ENCODE measurements at places on chromosomes 12 and 14. TPM values are rescaled to one million over a fixed set of nuclear protein-coding genes. Genes with fewer than 3 reads are reported as not detected.

- H3K27me3 ChIP-seq, result no peaks in the 10 kb centered on the region
- H3K36me3 ChIP-seq, result no peaks in the 10 kb centered on the region
- H3K4me3 ChIP-seq, result no peak overlapping the region
- H3K27ac ChIP-seq, result no peak overlapping the region
- H3K4me1 ChIP-seq, result no peaks in the 10 kb centered on the region
Measured at GRCh38 chr14:82398256-82398655, 864.6 kb upstream of the SEL1L start.

GRCh38 chr12:124481772-124482566, 85.4 kb downstream of the NCOR2 start:
- peaks cover 89% of the 10 kb centered on the region for H3K36me3 ChIP-seq
- H3K4me1 ChIP-seq, result peaks cover 52% of the 10 kb centered on the region
- no peaks in the 10 kb centered on the region for H3K27me3 ChIP-seq
- no peak overlapping the region for H3K4me3 ChIP-seq

DNA sequence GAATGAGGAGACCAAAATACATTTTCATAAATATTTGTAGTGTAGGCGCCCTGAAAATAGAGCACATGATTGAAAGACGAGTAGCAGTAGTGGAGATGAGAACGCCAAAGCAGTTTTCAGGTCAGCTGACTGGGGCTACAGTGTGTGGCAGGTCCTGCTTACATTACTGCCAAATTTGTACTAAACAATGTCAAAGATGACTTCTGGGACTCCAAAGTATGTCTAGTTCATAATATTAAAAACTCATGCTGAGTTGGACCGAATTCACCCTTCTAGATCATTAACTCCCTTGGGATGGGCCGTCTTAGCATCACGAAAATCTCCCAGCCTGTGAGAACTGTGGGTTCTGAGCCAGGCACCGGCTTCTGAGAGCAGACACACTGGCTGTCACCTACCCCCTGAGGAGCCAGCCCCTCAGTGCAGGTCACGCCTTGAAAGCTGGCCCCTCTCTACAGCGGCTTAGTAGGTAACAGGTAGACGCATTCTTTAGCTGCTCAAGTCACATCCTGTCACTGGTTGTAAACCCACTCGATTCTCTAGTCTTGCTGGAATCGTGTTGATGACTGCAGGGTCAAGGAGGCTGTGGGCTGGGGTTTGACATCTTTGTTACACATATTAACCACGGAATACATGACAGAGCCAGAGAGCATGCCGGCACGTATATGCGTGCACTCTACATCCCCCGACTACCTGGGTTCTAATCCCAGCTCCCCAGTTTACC, 210.4 kb downstream of the ETV6 start:
- no peaks in the 10 kb centered on the region for H3K27me3 ChIP-seq
- H3K36me3 ChIP-seq, result peaks cover 7% of the 10 kb centered on the region
- peaks cover 35% of the 10 kb centered on the region for H3K4me1 ChIP-seq
- H3K4me3 ChIP-seq, result no peak overlapping the region

DNA sequence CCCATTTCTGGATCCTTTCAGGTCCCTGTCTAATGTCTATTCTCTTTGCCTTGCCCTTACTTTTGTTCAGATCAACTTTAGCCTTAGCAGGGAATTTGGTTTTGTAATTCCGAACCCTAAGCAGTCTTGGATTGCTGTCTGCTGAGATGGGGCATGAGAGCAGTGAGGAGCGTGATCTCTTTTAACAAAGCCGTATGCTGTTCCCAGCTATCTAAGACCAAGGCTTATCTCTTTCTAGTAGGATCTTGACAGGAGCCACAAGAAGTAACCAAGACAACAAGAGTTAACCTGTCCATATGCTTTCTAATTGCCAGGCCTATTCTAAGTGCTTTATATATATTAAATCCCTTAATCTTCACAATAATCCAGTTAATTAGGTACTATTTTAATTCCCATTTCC, 4.5 kb upstream of the DHRS7 start:
- no peak for DNase-seq
- H3K27ac ChIP-seq, result no peak overlapping the region
- H3K4me1 ChIP-seq, result peaks cover 3% of the 10 kb centered on the region
- peaks cover 2% of the 10 kb centered on the region for H3K27me3 ChIP-seq
- H3K36me3 ChIP-seq, result no peaks in the 10 kb centered on the region
- H3K4me3 ChIP-seq, result no peak overlapping the region

- H3K27ac ChIP-seq, result no peak overlapping the region
- H3K27me3 ChIP-seq, result no peaks in the 10 kb centered on the region
- H3K36me3 ChIP-seq, result peaks cover 5% of the 10 kb centered on the region
Measured at GRCh38 chr12:25200703-25201102, 5.7 kb downstream of the ETFRF1 start.

GRCh38 chr12:118981285-118982211, at the start of gene SRRM4:
Gene SRRM4, plus strand, starts transcription at chr12:118981541. Its CDS starts 342 bp downstream, at chr12:118981883.
- H3K4me1 ChIP-seq, result peaks cover 20% of the 10 kb centered on the region
- no peaks in the 10 kb centered on the region for H3K36me3 ChIP-seq
- peaks cover 34% of the 10 kb centered on the region for H3K27me3 ChIP-seq
- peak; percentile 41 for DNase-seq
- H3K27ac ChIP-seq, result no peak within 1 kb of the TSS
- H3K4me3 ChIP-seq, result peak within 1 kb of the TSS; percentile 13

- H3K27ac ChIP-seq, result no peak overlapping the region
- no peaks in the 10 kb centered on the region for H3K27me3 ChIP-seq
- H3K4me3 ChIP-seq, result no peak overlapping the region
- DNase-seq, result peak; percentile 32
Measured at GRCh38 chr12:104784592-104784991, 173.5 kb downstream of the SLC41A2 start.

GRCh38 chr12:46549527-46550265, 177.1 kb upstream of the SLC38A2 start:
- DNase-seq, result no peak
- no peaks in the 10 kb centered on the region for H3K27me3 ChIP-seq
- peaks cover 11% of the 10 kb centered on the region for H3K4me1 ChIP-seq
- H3K27ac ChIP-seq, result peak overlapping the region; percentile 67

DNA sequence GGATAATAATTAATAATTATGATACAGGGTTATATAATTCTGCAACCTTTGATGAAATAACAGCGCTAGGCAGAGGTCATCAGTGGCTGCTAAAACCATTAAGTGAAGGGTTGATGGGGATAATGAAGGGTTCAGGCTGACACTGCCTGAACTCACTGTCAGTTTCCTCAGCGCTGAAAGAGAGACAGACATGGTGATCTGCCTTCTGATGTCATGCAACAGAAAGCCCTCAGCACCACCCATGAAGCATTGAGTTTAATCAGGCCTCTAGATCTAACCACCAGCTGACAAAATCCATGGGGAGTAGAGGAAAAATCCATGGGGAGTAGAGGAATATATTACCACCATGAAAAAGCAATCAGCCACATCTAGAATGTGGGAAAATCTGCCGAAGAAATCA, 107.6 kb downstream of the PTPRB start:
- no peaks in the 10 kb centered on the region for H3K4me1 ChIP-seq
- no peaks in the 10 kb centered on the region for H3K27me3 ChIP-seq
- H3K4me3 ChIP-seq, result no peak overlapping the region
- DNase-seq, result no peak
- H3K36me3 ChIP-seq, result peaks cover 5% of the 10 kb centered on the region
- H3K27ac ChIP-seq, result no peak overlapping the region

DNA sequence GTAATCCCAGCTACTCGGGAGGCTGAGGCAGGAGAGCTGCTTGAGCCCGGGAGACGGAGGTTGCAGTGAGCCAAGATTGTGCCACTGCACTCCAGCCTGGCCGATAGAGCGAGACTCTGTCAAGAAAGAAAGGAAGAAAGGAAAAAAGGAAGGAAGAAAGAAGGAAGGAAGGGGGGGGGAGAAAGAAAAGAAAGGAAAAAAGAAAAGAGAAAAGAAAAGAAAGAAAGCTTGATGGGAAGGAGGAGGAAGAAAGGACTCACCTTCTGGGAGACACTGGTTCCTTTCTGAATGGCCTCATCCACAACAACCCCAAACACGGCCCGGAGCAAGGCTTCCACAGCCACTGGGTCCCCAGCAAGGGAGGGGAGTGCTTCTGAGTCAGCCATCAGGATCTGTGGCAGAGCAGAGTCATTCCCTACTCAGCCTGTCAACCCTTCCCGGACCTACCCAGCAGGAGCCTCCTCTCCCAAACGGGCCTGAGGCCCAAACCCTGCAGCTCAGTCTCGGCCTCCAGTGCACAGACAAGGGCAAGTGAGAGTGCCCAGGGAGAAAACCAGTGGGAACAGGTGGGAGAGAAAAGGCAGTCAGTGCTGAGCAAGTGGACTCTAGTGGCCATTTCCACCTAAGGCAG, 7.3 kb upstream of the ZNF740 start:
- H3K4me1 ChIP-seq, result peaks cover 10% of the 10 kb centered on the region
- H3K4me3 ChIP-seq, result no peak overlapping the region
- DNase-seq, result no peak
- H3K36me3 ChIP-seq, result peaks cover 22% of the 10 kb centered on the region
- no peaks in the 10 kb centered on the region for H3K27me3 ChIP-seq
- no peak overlapping the region for H3K27ac ChIP-seq

GRCh38 chr12:30044206-30044605, 260.5 kb upstream of the TMTC1 start:
- no peaks in the 10 kb centered on the region for H3K36me3 ChIP-seq
- no peak for DNase-seq
- no peak overlapping the region for H3K4me3 ChIP-seq
- H3K27me3 ChIP-seq, result no peaks in the 10 kb centered on the region

GRCh38 chr12:54463484-54463883, 9.9 kb downstream of the GTSF1 start:
- H3K27ac ChIP-seq, result no peak overlapping the region
- no peaks in the 10 kb centered on the region for H3K36me3 ChIP-seq
- H3K27me3 ChIP-seq, result no peaks in the 10 kb centered on the region
- no peak for DNase-seq

- peaks cover 37% of the 10 kb centered on the region for H3K4me1 ChIP-seq
- H3K4me3 ChIP-seq, result no peak overlapping the region
- H3K36me3 ChIP-seq, result no peaks in the 10 kb centered on the region
- no peak for DNase-seq
- H3K27ac ChIP-seq, result peak overlapping the region; percentile 68
Measured at GRCh38 chr12:53592426-53592825, 33.8 kb downstream of the ATF7 start.

DNA sequence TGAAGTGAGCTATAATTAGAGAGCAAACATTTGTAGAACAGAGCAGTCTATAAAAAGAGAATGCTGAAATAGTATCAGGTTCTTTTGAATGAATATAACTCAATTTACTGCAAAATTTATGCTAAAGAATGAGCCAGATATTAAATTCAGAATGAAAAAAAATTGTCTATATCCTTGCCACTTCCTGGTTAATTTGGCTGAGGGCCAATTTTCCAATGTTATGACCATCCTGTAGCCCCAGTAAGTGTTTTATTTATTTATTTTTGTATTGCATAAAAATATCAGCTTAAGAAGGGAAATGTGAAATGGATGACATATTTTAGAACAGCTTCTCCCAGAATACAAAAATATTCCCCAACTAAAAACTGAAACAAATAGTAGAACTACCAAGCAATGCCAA, 263.4 kb downstream of the SOX5 start:
- H3K27ac ChIP-seq, result no peak overlapping the region
- H3K4me3 ChIP-seq, result no peak overlapping the region
- no peak for DNase-seq
- H3K4me1 ChIP-seq, result no peaks in the 10 kb centered on the region
- H3K27me3 ChIP-seq, result no peaks in the 10 kb centered on the region

- DNase-seq, result peak; percentile 6
- no peaks in the 10 kb centered on the region for H3K27me3 ChIP-seq
- H3K27ac ChIP-seq, result no peak overlapping the region
- no peaks in the 10 kb centered on the region for H3K4me1 ChIP-seq
- no peaks in the 10 kb centered on the region for H3K36me3 ChIP-seq
- no peak overlapping the region for H3K4me3 ChIP-seq
Measured at GRCh38 chr12:129659961-129660622, 243.7 kb downstream of the TMEM132D start.

GRCh38 chr12:25241167-25242020, 9.3 kb downstream of the KRAS start:
- no peak overlapping the region for H3K27ac ChIP-seq
- H3K4me3 ChIP-seq, result no peak overlapping the region
- peak; percentile 68 for DNase-seq
- H3K27me3 ChIP-seq, result no peaks in the 10 kb centered on the region

DNA sequence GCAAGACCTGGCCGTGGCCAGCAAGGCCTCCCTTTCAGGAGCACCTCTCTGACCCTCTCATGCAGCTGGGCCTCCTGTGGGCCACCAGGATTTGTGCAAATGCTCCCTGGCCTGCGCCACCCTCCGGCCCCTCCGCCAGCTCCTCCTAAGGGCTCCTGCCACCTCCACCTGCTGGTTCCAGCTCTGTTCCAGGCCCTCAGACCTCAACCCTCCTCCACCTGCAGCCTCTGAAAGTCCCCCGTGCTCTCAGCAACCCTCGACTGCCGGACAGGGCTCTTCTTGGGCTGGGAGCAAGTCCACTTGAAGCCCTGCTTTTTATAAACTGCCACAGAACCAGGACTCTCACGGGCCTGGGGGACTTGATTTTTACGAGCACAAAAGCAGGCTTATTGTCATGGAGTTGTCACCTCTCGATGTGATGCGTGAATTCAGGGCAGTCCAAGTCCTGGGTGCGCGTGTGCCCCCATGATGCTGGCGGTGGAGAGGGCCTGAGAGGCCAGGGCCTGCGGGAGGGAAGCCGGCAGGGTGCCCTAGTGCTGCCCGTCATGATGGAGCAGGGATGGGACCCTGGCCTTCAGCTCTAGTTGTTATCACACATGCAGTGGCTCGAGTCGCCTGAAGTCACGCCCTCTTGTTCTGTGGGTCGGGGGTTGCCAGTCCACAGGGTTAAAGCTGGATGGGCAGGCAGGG, 9.1 kb downstream of the TEDC1 start:
- DNase-seq, result no peak
- no peak overlapping the region for H3K4me3 ChIP-seq
- no peaks in the 10 kb centered on the region for H3K27me3 ChIP-seq
- H3K27ac ChIP-seq, result peak overlapping the region; percentile 13

GRCh38 chr14:106308839-106309389, 782.5 kb downstream of the TMEM121 start:
- no peaks in the 10 kb centered on the region for H3K4me1 ChIP-seq
- no peaks in the 10 kb centered on the region for H3K27me3 ChIP-seq
- H3K27ac ChIP-seq, result no peak overlapping the region
- H3K36me3 ChIP-seq, result no peaks in the 10 kb centered on the region

FAM161B gene
- total RNA-seq, result 6.6 TPM

ZDHHC22 gene
- total RNA-seq, result 0.09 TPM

EXOC3L4 gene
- total RNA-seq, result 0.75 TPM

GRIN2B gene
- 0.58 TPM for total RNA-seq

PLXNC1 gene
- total RNA-seq, result 11.7 TPM

KRT84 gene
- total RNA-seq, result not detected

PRKD1 gene
- total RNA-seq, result 14.0 TPM

GPR137C gene
- 1.8 TPM for total RNA-seq

CMA1 gene
- 0.13 TPM for total RNA-seq

OR6C2 gene
- not detected for total RNA-seq
